ENCODE measurements at places on chromosomes 1 and 21.

GRCh38 chr1:48817505-48818114 lies 40.9 kb upstream of the BEND5 start:
- DNase-seq, result no peak

- DNase-seq, result no peak
Observed at GRCh38 chr1:66557157-66557556, 23.2 kb downstream of the SGIP1 start.

- no peak for DNase-seq
Observed at GRCh38 chr1:98923667-98924066, 81.0 kb downstream of the PLPPR5 start.

DNA sequence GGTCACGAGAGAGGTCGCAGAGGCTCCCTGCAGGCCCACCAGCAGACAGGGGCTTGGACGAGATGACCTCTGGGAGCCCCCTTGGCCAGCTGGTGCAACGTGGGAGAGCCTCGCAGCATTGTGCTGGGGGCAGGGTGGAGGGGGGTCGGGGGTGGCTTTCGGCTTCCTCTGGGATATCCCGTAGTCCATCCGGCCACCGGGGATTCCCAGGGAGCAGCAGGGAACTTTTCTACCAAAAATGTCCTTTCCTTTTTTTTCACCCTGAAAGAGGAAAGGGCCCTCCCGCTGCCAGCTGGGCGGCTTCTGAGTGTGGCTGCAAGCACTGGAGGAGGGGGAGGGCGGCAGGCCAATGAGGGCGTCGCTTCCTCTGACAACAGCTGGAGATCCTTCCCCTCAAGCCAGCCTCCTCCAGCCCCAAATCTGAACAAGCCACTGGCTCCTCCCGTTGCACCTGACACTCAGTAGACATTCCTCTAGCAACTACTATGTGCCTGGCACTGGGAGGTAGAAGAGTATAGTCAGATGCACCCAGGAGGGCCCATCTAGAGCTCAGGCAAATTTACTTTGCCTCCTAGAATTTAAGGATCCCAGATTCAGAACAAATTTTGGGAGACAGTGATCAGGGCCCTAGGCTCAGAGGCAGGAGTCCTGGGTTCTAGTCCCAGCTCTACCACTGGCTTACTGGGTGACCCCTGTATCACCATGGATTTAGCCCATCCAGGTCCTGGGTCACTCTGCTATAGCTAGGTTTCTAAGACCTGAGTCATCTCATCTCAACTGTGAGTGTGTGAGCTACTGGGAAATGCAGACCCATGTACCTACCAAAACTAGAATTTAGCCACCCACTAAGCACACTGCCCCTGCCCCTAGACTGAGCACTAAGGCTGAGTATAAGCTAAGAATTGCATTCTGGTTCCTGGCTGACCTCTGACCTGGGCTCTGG lies 2.7 kb downstream of the MOB3C start:
- peak; percentile 48 for DNase-seq

DNA sequence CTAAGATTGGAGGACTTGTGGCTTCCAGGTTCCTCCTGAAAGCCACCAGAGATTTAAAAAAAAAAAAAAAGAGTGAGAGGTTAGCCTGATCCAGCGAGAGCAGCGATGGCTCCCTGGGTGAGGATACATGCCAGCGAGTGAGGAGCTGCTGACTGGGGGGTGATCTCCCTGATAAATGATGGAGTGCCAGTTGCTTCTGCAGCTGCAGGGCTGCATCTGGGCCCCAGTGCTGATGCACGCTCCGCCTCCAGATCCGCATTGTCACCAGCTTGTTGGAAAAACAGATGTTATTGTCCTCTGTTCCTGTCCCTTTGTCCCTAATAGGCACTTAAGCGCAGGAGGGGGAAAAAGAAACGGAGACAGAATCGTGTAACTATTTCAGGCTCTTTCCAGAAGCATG lies 28.6 kb downstream of the UBIAD1 start:
- no peak for DNase-seq
